ENCODE measurements at places on chromosomes 3 and 15. TPM values are rescaled to one million over a fixed set of nuclear protein-coding genes. Genes with fewer than 3 reads are reported as not detected.

IL17RC gene
- total RNA-seq: 35.0 TPM

SMCO1 gene
- not detected for total RNA-seq

GOLGA6L9 gene
- total RNA-seq: 3.3 TPM

CPNE4 gene
- not detected for total RNA-seq

FRMD4B gene
- total RNA-seq: under 0.01 TPM

ASB14 gene
- total RNA-seq: 0.05 TPM

OR5K1 gene
- total RNA-seq: not detected

MESP1 gene
- under 0.01 TPM for total RNA-seq

ANKRD28 gene
- total RNA-seq: 70.1 TPM

SI gene
- not detected for total RNA-seq

C2CD4B gene
- not detected for total RNA-seq

SPATA16 gene
- not detected for total RNA-seq

RLBP1 gene
- not detected for total RNA-seq

TMEM41A gene
- total RNA-seq: 9.5 TPM

PCSK6 gene
- 1.2 TPM for total RNA-seq

POC1A gene
- total RNA-seq: 1.5 TPM

UBAP1L gene
- 2.8 TPM for total RNA-seq

GOLGA8A gene
- 23.2 TPM for total RNA-seq

CGNL1 gene
- total RNA-seq: 1.2 TPM

OIP5 gene
- 0.59 TPM for total RNA-seq

EOMES gene
- not detected for total RNA-seq

SLC51B gene
- not detected for total RNA-seq

SPESP1 gene
- 6.0 TPM for total RNA-seq

ULK4 gene
- 17.2 TPM for total RNA-seq

SUSD5 gene
- total RNA-seq: 1.5 TPM

ANKRD34C gene
- not detected for total RNA-seq

SERPINI2 gene
- not detected for total RNA-seq

ARGFX gene
- total RNA-seq: not detected

SYNPR gene
- not detected for total RNA-seq

RTP1 gene
- not detected for total RNA-seq

NAA80 gene
- 1.5 TPM for total RNA-seq

CYP8B1 gene
- not detected for total RNA-seq

TMC3 gene
- not detected for total RNA-seq

HYAL3 gene
- 5.3 TPM for total RNA-seq

All from smooth muscle cell of the umbilical artery (primary cell).